Activated naive CD8-positive, alpha-beta T cell treated with anti-CD3 and anti-CD28 coated beads, Interleukin-2, amount 10 ng/mL, durations not matched to agents 7 days and 5 days (primary cell): ENCODE measurements at places on chromosomes 7 and 10. TPM values are rescaled to one million over a fixed set of nuclear protein-coding genes. Genes with fewer than 3 reads are reported as not detected.

GRCh38 chr10:130013335-130014262, 49.5 kb upstream of the EBF3 start:
- H3K27me3 ChIP-seq = peaks cover 2% of the 10 kb centered on the region
- H3K4me3 ChIP-seq = no peak overlapping the region
- no peak for DNase-seq

SEMA3E gene
- not detected for total RNA-seq

DNA sequence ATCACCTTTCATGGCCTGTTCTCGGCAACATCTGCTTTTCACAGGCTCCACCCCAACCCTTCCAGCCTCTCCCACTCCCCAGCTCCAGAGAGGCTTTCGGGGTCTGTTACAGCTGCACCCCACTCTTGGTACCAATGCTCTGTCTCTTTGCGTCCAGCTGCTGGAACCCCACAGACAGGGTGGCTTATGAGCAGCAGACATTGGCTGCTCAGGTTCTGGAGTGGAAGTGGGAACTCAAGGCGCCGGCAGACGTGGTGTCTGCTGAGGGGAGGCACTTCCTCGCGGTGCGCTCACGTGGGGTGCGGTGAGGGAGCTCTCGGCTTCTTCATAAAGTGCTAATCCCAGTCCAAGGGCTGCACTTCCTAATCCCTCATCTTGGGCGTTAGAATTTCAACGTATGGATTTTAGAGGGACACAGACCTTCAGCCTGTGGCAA, 185.7 kb downstream of the ELFN1 start:
- DNase-seq = no peak
- peaks cover 14% of the 10 kb centered on the region for H3K4me1 ChIP-seq
- no peak overlapping the region for H3K4me3 ChIP-seq
- H3K27ac ChIP-seq = no peak overlapping the region
- no peaks in the 10 kb centered on the region for H3K27me3 ChIP-seq

DNA sequence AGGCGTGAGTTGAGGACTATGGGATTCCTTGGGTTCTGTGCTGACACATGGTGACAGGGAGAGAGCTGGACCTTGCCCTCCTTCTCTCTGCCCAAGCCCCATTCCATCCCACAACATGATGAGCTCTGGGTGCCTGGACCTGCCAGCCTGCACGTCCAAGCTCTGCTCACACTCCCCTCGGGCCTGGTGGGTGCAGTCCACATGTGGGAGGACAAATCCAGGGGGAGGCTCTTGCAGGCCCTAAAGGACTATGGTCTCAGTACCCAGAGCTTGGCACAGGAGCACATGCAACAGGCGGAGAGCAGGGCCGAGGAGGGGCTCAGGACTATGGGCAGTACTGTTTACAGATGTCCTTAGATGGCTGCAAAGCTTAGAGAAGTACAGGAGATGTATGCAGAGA, 91.4 kb downstream of the CLEC2L start:
- H3K36me3 ChIP-seq = peaks cover 2% of the 10 kb centered on the region
- no peaks in the 10 kb centered on the region for H3K27me3 ChIP-seq
- no peak for DNase-seq
- no peak overlapping the region for H3K4me3 ChIP-seq
- no peak overlapping the region for H3K27ac ChIP-seq

- no peaks in the 10 kb centered on the region for H3K36me3 ChIP-seq
- H3K27ac ChIP-seq = no peak overlapping the region
- H3K27me3 ChIP-seq = peaks cover 19% of the 10 kb centered on the region
- no peak for DNase-seq
Measured at GRCh38 chr7:317643-318405, 27.9 kb downstream of the FOXL3 start.

DNA sequence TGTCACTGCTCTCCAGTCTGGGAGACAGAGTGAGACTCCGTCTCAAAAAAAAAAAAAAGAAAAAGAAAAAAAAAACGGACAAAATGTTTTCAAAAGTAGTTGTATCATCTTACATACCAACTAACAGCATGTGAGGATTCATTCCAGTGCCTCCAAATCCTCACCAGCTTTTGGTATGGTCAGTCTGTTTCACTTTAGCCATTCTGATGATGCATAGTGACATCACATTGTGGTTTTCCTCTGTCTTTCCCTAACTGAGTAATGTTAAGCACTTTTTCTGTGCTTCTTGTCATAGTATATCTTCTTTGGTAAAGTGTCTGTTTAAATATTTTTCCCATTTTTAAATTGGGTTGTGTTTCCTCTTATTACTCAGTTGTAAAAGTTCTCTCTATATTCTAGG, 251.4 kb upstream of the CTBP2 start:
- no peak overlapping the region for H3K27ac ChIP-seq
- no peaks in the 10 kb centered on the region for H3K36me3 ChIP-seq
- no peak for DNase-seq
- H3K27me3 ChIP-seq = peaks cover 2% of the 10 kb centered on the region
- no peak overlapping the region for H3K4me3 ChIP-seq

GRCh38 chr10:21003240-21003822, 106.2 kb upstream of the NEBL start:
- no peak overlapping the region for H3K27ac ChIP-seq
- DNase-seq = no peak
- no peaks in the 10 kb centered on the region for H3K27me3 ChIP-seq
- H3K4me1 ChIP-seq = no peaks in the 10 kb centered on the region
- H3K36me3 ChIP-seq = no peaks in the 10 kb centered on the region
- no peak overlapping the region for H3K4me3 ChIP-seq

C10orf53 gene
- total RNA-seq = not detected

DNA sequence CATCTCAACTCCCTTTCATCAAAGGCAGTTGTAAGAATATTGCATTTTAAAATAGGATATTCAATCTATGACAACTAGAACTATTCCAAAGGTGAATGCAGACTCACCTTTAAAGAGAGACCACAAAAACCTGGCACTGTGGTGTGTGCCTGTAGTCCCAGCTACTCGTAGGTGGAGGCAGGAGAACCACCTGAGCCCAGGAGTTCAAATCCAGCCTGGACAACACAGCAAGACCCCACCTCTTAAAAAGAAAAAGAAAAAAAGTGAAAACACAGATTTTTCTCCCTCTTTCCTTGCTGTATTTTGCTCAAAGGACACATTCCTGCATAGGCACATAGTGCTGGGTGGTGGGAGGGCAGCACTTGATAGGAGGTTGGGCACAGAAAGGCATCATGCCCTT, 739 bp upstream of the ALDH18A1 start:
- peaks cover 21% of the 10 kb centered on the region for H3K36me3 ChIP-seq
- H3K27me3 ChIP-seq = no peaks in the 10 kb centered on the region
- H3K27ac ChIP-seq = no peak overlapping the region
- H3K4me3 ChIP-seq = peak overlapping the region; percentile 100

GRCh38 chr7:77542409-77542808, 5.3 kb downstream of the PTPN12 start:
- no peak overlapping the region for H3K4me3 ChIP-seq
- H3K27me3 ChIP-seq = peaks cover 10% of the 10 kb centered on the region
- no peak for DNase-seq
- no peak overlapping the region for H3K27ac ChIP-seq

DNA sequence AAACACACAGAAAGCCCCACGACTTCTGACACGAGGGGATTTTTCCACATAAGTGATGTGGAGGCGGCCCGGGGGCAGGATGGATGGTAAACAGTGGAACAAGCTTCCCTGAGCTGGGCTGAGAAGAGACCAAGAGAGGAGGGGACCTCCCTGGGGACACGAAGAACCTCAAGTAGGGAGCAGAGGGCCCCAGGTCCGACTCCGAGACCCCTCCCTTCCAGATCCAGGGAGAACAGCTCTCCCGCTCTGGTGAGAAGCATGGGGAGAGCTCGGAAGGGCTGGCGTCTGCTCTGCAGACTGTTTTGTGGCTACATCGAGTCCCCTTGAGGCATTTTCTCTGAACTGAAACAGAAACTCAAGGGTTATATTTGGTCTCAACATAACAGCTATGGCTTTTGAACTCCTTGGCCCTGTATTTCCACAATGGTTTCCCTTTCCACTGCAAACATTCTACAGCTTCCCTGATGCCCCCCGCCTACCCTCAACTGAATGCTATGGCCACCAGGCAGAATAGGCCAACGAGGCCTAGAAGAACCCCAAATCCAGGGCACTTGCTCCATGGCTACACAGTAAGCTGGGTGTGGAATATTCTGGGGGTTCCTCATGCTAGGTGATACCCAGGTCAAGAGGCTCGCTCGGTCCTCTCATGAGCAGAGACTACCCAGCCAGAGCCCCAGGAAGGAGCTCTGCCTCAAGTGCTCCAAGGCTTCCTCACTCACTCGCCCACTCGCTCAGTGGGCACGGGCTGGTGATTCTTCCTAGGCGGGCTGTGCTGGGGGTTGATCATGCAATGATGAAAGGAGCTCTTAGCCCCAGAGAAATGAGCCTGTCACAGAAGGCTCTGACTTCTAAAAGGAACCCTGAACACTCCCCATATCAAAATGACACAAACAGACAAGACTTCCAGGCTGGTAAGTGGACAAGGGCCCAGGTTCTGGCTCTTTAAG, 47.5 kb downstream of the FAM53B start:
- H3K36me3 ChIP-seq = peaks cover 18% of the 10 kb centered on the region
- H3K27ac ChIP-seq = peak overlapping the region; percentile 98
- peak overlapping the region; percentile 80 for H3K4me3 ChIP-seq
- peak; percentile 53 for DNase-seq
- no peaks in the 10 kb centered on the region for H3K27me3 ChIP-seq
